Activated CD4-positive, alpha-beta T cell treated with anti-CD3 and anti-CD28 coated beads for 24 hours (primary cell): ENCODE measurements at places on chromosomes 1 and 21.

DNA sequence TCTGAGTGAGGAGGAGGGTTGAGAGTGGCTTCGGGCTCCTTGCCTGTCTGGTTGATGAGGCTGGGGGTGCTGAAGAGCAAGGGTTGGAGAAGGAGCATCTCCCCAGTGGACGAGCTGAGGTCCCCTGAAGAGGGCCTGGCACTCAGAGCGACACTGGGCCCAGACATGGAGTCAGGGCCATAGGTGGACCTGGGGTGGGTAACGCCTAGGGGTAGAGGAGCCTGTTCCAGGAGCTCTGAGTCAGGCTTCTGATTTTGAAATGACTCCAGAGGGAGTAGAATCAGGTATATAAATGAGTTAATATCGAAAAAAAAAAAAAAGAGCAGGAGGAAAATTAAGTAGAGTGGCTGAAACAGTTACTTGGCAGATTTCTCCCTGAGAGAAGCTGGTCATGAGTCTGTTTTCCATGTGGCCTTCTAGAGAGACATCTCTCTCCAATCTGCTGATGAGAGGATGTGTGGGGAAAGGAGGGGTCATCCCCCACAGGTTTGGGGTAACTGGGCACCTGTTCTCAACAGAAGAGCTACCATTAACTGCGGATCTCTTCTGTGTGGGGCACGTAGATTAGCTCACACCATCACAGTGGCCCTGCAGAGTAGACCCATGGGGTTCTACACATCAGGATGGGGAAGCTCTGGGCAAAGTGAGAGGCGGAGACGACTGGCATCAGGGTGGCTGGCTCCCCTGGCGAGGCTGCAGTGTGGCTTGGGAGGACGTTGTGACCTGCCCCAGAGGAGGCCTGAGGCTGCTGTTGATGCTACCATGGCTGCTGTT, 115.5 kb downstream of the DHRS3 start:
- DNase-seq, result no peak

- no peak for DNase-seq
Measured at GRCh38 chr1:7467476-7468175, 303.5 kb upstream of the VAMP3 start.

GRCh38 chr21:16837321-16837720, 675.5 kb upstream of the CXADR start:
- no peak for DNase-seq

DNA sequence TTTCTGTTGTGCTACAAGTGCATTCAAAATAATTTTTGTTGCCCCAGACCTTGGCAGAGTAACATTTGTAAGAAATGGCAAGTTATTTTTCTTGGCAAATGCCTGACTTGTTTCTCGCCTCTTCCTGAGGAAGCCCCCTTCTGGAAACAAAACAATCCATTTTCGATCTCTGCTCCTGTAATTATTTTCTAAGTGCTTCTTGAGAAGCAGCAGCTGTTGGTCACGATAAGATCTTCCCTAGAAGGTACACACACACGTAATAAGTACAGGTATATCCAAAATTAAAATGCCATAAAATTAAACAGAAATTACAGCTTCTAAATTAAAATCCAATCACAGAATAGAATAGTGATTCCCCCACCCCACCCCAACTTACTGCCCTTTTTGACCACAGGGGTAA, 47.3 kb downstream of the LPGAT1 start:
- DNase-seq, result no peak

DNA sequence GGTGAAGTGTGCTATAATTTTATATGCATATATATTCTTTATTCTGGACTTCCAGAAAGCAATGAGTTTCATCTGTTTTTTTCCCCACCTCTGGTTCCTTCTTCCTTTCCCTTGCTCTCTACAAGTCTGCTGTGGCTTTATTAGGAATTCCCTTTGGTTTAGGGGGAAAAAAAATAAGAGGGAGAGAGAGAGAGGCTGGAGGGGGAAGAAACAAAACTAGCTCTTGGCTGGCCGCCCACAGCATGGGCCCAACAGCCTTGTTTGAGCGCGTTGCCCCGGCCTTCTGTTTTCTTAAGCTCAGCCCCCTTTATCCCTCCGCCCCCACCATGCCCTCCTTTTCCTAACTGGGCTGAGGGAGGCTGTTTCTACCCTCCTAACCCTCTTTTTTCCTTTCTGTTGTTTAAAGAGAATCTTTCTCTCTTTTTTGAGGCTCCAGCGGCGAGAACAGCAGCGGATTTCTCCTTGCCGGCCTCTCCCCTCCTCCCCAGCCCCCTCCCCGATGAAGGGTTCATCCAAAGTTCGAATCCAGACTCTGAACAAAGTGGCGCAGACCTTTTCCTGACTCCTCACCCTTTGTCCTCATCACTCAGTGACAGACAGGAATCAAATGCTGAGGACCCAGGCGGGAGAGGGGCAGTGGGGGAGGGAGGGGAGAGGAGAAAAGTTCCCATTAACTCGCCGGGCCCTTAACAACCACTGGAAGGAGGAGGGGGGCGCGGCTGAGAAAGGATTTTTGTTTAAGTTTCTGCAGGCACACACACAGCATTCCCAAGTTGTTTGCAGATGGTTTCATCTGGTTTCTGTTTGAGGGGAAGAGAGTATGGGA, 29.7 kb downstream of the PBX1 start:
- no peak for DNase-seq

DNA sequence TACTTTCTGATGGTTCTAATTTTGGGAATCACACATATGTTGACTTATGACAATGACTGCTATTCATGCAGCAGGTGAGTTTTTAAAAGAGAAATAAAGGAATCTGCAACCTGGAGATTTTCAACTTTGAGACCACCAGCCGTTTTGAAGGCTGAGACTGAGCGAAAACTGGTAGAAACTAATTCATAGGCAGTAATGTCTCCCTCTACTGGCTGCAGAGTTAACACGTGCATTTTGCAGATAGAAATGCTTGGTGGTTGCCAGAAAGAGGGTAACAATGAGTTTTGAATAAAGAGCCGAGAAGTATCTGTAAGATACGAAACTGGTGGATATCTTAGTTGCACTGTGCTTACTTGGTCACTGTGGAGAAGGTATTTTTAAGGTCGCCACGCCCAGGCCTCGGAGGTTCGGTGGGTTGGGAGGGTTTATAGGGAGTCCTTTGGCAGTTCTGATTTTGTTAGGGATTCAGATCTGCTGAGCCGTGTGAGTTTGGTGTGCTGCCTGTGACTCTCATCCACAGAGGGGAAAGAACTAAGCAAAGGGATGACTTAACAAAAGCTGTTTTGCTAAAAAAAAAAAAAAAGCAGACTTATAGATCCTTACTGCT, 83.0 kb downstream of the RYR2 start:
- DNase-seq, result no peak

DNA sequence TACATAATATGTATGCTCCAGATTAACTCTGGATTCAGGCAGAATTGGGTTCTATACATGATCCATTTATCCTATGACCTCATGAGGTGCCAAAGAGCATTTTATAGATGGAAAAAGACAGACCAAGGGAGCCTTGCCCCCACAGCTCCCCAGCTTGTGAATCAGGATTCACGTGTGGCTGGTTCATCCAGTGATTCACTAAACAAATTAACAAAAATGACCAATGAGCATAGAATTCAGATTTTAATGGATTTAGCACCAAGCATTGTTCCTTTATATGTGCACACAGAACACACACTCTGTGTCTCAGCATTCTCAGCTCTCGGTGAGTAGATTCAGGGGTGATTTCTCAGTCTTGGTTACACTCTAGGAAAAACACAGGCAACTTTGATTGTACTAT, 51.7 kb upstream of the BARHL2 start:
- DNase-seq, result no peak

DNA sequence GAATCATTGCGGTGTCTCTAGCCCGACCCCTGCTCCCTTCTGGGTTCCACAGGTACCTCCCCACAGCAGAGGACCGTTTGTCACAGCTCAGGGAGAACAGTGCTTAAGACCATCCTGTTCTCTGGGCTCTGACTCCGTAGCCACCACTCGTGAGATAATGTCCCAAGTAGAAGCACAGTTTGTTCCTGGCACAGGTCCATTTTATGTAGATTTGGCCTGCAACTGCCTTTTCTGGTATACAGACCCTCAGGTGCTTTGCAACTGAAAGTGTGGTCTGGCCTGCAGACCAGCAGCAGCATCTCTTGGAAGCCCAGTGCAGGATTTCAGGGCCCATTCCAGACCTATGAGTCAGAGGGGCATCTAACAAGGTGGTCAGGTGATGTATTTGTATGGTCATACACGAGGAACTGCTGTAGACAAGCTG, 28.4 kb upstream of the TMEM125 start:
- no peak for DNase-seq

- no peak for DNase-seq
Measured at GRCh38 chr1:34361121-34361520, 184.4 kb downstream of the C1orf94 start.

GRCh38 chr21:35995522-35996088, 64.7 kb downstream of the SETD4 start:
- no peak for DNase-seq

- DNase-seq, result no peak
Measured at GRCh38 chr1:98384461-98385141, 276.9 kb upstream of the SNX7 start.

GRCh38 chr1:207670192-207670591, 25.3 kb downstream of the CR1L start:
- DNase-seq, result no peak

GRCh38 chr1:228359613-228360532, 46.8 kb downstream of the TRIM11 start:
- no peak for DNase-seq

- DNase-seq, result no peak
Measured at GRCh38 chr1:208302699-208303238, 58.6 kb upstream of the PLXNA2 start.

- DNase-seq, result no peak
Measured at GRCh38 chr1:115507901-115508300, 133.9 kb upstream of the VANGL1 start.

DNA sequence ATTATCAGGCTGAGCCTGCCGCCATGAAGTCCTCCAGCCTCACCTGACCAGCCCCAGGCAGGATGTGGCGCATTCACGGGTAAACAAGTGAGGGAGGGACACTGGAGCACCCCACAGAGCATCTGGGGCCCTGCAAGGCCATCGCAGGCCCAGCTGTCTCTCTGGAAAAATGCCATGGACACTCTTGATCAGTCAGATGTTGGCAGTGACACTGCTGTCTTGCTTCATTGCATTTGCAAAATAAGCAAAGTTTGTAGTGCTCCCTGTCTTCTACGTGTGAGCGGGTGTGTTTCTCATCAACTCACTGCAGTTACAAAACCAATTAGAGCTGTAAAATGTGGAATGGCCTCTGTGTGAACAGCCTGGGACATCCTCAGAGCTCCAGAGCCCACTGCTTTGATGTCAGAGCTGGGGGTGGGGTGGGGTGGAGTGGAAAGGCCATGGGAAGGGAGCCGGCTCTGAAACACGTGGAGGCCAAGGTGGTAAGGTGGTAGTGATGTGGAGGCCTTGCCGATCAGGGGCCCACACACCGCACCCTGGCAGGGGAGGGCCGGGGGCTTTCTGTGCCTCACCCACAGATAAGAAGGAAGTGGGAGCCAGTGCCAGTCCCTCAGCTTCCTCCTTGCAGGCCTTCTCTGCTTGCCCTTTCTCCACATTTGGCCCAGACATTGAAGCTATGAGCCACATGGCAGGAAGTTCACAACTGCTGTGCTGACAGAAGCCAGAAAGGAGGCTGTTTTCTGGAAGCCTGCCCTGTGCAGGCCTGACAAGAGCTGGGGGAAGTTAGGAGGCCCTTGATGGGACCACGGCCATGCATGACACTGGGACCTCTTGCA, 254.9 kb downstream of the RHOU start:
- no peak for DNase-seq

- DNase-seq, result no peak
Measured at GRCh38 chr1:158295791-158296190, 6.1 kb downstream of the CD1C start.

DNA sequence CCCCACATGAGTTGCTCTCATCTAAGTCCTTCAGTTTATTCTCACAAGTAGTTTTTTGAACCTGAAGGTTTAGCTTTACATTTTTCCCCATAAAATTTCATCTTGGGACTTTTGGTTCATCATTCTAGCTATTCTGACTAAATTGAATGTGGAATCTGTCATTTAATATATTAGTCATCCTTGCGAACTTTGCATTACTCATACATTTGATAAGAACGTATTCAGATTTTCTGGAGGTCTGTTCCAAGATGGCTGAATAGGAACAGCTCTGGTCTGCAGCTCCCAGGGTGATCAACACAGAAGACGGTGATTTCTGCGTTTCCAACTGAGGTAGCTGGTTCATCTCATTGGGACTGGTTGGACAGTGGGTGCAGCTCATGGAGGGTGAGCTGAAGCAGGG, 59.8 kb upstream of the CSF1 start:
- DNase-seq, result no peak

GRCh38 chr1:14862114-14862771, 263.8 kb downstream of the KAZN start:
- DNase-seq, result no peak

DNA sequence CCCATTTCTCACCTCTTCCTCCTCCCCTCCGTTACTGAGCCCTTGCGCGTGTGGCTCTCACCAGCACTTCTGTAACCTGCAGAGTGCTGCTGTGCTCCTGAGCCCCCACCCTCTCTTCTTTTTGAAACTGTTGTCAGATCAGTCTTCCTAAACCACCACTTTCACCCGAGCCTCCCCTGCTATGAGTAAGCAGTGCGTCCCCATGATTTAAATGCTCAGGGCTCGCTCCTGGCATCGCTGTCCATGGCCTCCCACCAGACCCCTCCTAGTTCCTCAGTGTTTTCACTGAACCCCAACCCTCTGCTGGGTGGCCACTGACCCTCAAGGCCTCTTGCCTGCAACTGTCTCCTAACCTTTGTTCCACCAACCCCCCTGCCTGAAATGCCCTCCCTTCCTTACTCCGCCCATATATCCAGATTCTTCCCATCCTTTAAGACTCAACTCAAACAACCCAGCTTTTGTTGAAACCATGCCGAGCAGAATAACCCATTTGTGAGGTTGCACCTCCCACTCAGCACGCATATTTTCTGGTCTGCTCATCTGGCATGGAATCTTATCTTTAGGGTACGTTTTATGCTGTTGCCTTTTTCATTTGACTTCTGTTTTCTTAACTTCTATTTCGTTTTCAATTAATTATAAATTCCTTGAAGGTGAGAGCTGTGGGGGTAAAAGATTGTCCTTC, 64.5 kb upstream of the FAM3B start:
- no peak for DNase-seq

- no peak for DNase-seq
Measured at GRCh38 chr1:119747451-119747850, 21.3 kb downstream of the HMGCS2 start.

- no peak for DNase-seq
Measured at GRCh38 chr1:37951783-37952624, 5.2 kb upstream of the INPP5B start.

GRCh38 chr1:159849626-159850366, 12.7 kb downstream of the VSIG8 start:
- DNase-seq, result no peak
